Breast epithelium (tissue), 4 donors: ENCODE measurements at places on chromosomes 1 and 21. TPM values are rescaled to one million over a fixed set of nuclear protein-coding genes. Genes with fewer than 3 reads are reported as not detected.

The STUM gene
- 7.2 TPM for total RNA-seq

DNA sequence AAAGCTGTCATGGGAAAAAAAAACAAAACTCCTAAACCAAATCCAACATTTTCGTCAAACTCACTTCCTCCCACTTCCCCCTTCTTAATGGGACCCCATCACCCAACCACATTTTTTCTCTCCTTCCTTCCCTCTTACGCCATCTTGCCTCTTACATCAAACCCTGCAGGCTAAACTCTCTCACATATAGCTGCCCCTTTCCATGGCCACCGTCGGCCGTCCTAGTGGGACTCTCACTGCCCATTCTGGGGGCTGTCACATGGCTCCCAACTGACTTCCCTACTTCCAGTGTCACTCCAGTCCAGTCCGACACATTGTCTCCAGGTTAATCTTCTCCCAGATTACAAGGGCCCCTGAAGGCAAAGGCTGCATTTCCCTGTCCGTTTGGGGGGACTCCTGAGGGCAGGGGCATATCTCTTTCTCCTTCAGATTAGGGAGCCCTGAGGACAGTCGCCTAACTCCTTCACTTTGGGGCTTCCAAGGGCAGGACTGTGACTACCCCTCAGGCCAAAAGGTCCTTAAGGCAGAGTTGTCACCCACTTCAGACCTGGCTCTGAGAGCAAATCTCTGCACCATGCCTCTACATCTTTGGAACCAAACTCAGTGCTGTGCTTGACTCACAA, 658 bp downstream of the UBXN11 start:
- H3K4me1 ChIP-seq = no peaks in the 10 kb centered on the region
- peak overlapping the region; percentile 56 for H3K27ac ChIP-seq
- no peaks in the 10 kb centered on the region for H3K36me3 ChIP-seq

The ECE1 gene
- 112 TPM for total RNA-seq

DNA sequence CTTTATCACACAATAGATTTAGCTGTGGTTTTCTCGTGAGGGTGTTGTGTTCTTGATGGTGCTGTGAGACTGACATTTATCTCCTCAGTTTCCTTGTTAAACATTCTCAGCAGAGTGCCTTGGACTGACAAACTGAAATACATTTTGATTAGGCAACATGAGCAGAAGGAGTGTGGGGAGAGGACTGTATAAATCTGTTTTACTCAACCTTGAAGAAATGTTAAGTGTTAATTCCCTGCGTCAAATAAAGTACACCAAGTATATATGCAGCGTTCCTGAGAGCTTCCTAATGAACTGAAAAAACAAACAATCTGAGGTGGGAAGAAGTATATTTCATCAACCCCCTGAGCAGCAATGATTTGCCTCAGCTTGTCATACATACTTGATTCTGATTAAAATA, 540.3 kb upstream of the B3GALT2 start:
- H3K4me3 ChIP-seq = no peak overlapping the region
- no peak overlapping the region for H3K27ac ChIP-seq
- H3K36me3 ChIP-seq = no peaks in the 10 kb centered on the region

GRCh38 chr1:17287130-17287776, 20.7 kb upstream of the PADI4 start:
- no peaks in the 10 kb centered on the region for H3K27me3 ChIP-seq
- no peak for DNase-seq
- no peak overlapping the region for H3K27ac ChIP-seq
- no peak overlapping the region for H3K4me3 ChIP-seq
- no peaks in the 10 kb centered on the region for H3K4me1 ChIP-seq

The ARHGEF16 gene
- 16.2 TPM for total RNA-seq

DNA sequence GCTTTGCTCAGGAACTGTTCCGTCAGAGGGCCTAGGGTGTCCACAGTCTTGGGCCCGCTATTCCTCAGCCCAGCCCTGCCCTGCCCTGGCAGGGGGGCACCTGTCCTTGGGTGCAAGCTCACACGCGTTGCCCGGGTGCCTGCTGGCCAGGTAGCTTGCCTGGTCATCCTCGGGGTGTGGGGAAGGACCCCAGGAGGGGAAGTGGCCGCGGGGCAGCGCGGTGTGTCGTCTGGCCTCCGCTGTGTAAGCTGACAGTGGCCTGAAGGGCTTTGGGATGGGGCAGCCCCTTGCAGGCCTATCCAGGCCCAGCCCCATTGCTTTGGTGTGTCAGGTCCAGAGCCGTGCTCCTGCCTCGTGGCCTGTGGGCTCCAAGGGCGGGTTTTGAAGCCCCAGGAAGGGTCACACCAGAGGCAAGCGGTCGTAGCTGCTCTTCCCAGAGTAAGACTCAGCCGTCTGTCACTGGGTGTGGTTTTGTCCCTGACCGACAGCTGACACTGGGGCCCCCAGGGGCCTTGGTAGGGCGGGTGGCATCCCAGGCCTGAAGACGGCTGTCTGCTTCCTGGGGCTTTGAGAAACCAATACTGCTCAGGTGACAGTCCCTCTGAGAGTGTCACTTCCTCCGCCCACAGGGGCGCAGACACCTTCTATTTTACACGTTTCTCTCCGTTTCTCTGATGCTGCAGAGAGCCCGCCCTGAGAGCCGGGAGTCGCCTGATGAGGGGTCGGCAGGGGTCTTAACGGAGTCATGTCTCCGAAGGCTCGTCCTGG, 72.1 kb downstream of the SKI start:
- no peaks in the 10 kb centered on the region for H3K36me3 ChIP-seq
- H3K4me3 ChIP-seq = peak overlapping the region; percentile 26
- H3K27ac ChIP-seq = peak overlapping the region; percentile 86
- peaks cover 17% of the 10 kb centered on the region for H3K4me1 ChIP-seq
- no peak for DNase-seq

The CCSAP gene
- 13.5 TPM for total RNA-seq

GRCh38 chr1:180343921-180344769, 114.1 kb downstream of the LHX4 start:
- no peak for DNase-seq
- H3K27ac ChIP-seq = no peak overlapping the region
- no peaks in the 10 kb centered on the region for H3K4me1 ChIP-seq

- no peak for DNase-seq
- H3K27ac ChIP-seq = no peak overlapping the region
- no peaks in the 10 kb centered on the region for H3K27me3 ChIP-seq
- no peaks in the 10 kb centered on the region for H3K36me3 ChIP-seq
- H3K4me1 ChIP-seq = no peaks in the 10 kb centered on the region
Measured at GRCh38 chr1:230705289-230706019, 8.5 kb downstream of the AGT start.

DNA sequence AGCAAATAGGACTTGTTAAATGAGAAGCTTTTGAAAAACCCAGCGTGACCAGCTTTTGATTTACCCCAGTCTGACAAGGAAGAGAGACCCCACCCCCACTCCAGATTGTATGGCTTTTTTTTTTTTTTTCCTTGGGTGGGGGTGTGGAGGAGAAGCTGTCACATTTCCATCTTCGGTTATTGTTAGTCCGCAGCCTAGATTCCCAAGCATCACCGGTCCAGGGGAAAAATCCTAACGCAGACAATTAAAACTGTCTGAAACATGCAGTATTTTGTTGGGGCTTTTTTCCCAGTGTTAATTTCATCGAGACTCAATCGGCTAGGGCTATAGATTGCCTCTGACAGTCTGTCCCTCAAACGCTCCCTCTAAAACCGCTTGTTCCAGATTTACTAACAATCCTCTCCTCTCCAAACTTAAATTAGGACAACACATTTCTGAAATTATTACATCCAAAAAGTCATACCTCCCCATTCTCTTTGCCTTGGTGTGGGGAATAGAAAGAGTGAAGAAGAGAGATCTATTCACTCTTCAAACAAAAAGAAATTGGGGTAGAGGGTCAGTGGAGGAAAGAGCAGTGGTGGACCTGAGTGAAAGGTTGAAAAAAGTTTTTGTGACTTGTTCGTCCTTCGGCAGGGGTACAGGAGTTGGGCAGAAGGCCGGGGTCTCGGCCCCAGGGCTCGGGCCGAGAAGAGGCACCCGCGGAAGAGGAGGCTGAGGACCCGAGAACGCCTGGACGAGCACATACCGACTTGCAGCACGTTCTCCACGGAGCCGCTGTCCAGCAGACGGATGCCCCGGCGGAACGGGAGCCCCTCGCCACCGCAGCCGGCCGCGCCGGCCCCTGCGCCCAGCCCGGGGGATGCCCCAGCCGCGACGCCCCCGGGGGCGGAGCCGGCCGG, 1.1 kb downstream of the ZSWIM5 start:
- H3K4me3 ChIP-seq = peak overlapping the region; percentile 74
- H3K36me3 ChIP-seq = no peaks in the 10 kb centered on the region
- DNase-seq = no peak
- no peaks in the 10 kb centered on the region for H3K27me3 ChIP-seq
- peak overlapping the region; percentile 40 for H3K27ac ChIP-seq

GRCh38 chr1:66860529-66860928, 59.5 kb upstream of the INSL5 start:
- H3K36me3 ChIP-seq = no peaks in the 10 kb centered on the region
- no peak overlapping the region for H3K27ac ChIP-seq
- no peaks in the 10 kb centered on the region for H3K4me1 ChIP-seq
- no peak for DNase-seq

The MR1 gene
- 12.8 TPM for total RNA-seq

DNA sequence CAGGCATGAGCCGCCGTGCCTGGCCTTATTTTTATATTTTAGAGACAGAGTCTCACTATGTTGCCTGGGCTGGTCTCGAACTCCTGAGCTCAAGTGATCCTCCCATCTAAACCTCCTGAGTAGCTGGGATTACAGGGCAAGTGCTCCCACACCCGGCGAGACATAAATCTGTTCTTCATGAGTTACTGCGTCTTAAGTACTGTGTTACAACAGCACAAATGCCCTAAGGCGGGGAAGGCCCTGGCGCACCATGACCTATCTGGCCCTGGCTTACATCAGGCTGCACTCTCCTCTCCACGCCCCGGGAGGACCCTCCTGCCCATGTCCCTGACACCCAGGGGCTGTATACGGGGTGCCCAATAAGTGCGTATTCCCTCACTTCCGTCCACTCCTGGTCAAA, 4.3 kb downstream of the GPR153 start:
- H3K27me3 ChIP-seq = peaks cover 4% of the 10 kb centered on the region
- H3K36me3 ChIP-seq = no peaks in the 10 kb centered on the region
- no peak overlapping the region for H3K27ac ChIP-seq
